GM03348 (cell line): ENCODE measurements at places on chromosomes 4 and X.
A peak's percentile ranks its signal among the peaks of the same experiment; 100 is the strongest.

- DNase-seq = no peak
Measured at GRCh38 chrX:117969782-117970181, 146.8 kb downstream of the KLHL13 start.

DNA sequence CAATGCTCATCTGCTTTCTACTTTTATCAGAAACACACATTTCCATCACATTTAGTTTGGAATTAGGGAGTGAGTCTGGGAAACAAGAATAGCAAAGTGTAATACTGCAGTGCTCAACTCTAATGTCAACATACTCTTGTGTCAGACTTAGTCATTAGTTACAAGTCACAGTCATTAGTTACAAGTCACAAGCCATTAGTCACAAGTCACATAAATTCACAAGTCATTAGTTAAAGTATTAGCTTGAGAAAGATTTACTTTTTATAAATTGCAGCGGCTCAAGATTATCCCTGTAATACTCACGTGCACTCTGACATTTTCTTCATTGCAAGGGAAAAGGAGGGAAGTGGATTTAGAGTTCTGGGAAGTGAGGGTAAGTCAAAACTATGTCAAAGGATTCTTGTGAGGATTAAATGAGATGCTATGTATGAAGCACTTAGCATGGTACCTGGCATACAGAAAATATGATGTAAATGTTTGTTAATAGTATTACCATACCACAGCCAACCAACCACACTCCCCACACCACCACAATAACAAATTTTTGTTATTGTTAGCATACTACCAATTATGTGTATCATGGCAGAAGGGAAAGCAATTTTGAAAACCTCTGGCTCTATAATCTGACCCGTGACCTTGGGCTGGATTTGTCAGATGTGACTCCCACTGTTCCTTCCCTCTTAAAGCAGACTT lies 116.6 kb downstream of the ARHGAP24 start:
- no peak for DNase-seq

DNA sequence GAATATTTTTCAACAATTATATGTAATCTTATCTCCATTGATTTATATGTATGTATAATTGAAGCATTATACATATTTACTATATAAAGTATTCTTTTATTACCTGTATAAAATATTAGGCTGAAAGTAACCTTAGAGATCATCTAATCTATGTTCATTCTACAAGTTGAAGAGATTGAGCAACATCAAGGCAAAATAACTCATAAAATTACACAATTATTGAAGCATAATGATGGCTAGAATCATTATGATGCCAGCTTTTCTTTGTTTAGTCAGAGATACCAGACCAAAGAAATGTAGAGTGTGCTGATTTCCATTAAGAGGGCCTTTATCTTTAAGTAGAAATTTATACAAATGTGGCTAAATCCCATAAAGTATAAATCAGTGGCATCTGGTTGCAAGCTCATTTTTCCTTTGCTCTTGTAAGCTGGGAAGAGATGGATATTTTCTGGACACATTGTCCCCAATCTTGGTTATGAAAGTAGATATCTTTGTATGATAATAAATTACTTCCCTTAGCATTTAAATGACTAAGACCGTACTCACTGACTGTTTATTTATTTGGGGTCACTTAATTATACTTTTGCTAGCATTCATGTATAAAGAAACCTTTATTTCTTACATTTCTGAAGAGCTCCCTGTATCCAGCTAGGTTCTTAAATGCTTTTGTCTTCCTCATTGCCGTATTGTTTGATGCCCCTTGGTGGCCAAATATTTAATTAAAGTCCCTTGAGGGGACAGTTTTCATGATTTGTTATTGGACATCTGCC lies 339.8 kb downstream of the PCDH7 start:
- DNase-seq = no peak

- DNase-seq = no peak
Measured at GRCh38 chr4:95304898-95305297, 243.9 kb downstream of the UNC5C start.

DNA sequence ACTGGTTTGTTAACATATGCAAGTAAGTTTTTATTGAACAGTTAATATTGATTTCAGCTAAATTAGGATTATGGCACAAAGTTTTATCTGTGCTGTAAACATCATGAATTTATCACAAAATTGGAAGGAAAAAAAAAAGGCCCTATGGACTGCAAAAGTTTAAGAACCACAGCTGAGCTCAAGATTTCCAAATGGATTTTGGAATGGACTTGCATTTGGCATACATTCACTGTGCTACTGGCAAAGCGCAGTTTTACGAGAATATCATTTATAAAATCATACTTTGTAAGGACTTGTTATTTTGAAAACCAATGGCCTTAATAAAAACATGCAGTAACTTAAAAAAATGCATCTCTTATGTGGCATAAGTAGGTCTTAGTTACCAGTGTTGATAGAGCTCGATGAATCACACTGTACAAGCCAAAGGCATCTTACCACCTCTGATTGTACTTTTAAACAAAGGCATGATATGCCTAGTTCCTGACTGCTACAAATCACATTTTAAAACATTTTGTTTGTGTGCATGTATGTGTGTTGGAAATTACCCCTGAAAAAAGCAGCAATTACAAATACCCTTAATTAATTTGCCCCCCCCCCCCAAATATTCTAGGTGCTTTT lies 58.6 kb downstream of the TAB3 start:
- DNase-seq = no peak

- no peak for DNase-seq
Measured at GRCh38 chrX:15430076-15430475, 45.9 kb upstream of the VEGFD start.

DNA sequence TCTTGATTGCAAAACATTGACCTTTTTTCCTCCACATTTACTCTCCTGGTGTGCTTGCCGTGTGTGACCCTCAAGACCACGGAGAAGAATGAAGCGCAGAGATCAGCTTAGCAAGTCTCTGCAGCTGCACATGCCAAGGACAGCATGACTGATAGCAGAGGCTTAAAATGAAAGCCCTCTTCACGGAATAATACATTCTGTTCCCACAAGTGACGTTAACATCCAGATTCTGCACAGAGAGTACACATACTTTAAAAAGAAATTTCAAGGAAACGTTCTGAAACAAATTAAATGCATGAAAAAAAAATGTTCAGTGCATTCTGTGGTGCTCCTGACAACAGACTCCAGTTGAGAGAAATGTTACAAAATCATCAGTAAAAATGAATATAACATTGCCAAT lies 60.9 kb downstream of the SLC7A11 start:
- no peak for DNase-seq

DNA sequence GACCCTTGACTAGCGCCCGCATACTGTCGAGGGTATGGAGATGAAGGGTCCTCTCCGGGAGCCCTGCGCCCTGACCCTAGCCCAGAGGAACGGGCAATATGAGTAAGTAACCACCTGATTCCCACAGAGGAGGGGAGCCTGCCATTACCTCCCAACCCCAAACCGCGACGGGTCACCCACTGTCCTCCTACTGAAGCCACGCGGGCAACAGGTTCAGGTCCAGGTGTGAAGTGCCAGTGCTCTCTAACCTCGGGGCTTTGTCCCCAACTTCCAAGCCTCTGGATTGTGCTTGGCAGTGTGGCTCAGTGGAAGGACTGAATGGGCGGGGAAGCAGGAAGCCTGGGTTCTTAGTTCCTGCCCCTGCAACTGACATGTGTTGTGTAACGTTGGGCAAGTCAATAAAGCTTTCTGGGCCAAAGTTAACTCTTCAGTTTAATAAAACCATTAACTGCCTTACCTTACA lies 694 bp downstream of the OCRL start:
- peak; percentile 15 for DNase-seq

- DNase-seq = peak; percentile 39
Measured at GRCh38 chrX:119236623-119237561, 807 bp downstream of the PGRMC1 start.

DNA sequence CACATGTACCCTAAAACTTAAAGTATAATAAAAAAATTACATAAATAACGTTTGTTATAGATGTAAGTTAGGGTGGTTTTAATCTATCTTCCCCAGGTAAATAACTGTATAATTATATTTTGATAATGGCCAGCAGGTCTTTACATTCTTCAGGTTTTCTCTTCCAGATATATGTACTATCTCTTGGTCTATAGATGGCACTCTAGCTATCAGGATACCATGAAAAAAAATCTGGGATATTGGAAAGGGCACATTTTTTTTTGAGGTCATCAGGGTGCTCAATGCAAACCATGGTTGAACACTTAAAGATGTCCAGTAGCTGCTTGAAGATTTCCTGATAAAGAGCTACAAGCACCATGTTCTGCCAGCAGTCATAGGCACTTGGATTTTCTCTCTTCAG lies 15.6 kb upstream of the ADH4 start:
- DNase-seq = no peak
